ENCODE measurements at places on chromosomes 1 and 21. TPM values are rescaled to one million over a fixed set of nuclear protein-coding genes. Genes with fewer than 3 reads are reported as not detected.
A peak's percentile ranks its signal among the peaks of the same experiment; 100 is the strongest.

The SERBP1 gene
- total RNA-seq: 122 TPM

DNA sequence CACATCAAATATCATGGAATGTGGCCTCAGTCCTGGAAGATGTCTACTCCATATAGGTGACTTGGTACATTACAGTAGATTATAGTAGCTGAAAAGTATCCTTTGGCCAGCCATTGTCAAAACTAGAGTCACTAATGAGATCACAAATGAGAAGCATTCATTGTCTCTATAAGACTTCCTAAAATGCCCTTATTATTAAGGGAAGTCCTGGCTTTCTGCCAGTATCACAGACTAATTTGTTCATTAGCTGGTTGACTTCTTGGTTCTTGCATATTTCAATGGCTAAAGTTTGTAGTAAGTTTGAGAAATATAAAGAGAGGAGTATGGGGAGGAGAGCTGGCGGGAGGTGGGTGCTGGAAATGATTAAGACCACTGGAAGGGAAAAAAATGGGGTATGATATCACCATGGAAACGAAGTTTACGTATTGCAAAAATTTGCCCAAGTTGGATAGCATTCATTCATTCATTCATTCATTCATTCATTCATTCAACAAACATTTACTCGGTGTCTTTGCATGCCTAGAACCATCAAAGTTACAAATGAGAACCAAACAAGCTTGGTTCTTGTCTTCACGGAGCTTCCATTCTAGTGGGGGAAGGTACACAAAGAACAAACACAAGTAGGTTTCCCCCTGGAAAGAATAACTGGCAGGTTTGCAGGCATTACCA, 11.7 kb upstream of the B3GALNT2 start:
- DNase-seq: no peak

GRCh38 chr1:64663668-64664067, 81.2 kb upstream of the RAVER2 start:
- peak; percentile 57 for DNase-seq

The PROX1 gene
- 98.8 TPM for total RNA-seq

The HSPB7 gene
- 2,473 TPM for total RNA-seq

The SPRR2F gene
- total RNA-seq: not detected

DNA sequence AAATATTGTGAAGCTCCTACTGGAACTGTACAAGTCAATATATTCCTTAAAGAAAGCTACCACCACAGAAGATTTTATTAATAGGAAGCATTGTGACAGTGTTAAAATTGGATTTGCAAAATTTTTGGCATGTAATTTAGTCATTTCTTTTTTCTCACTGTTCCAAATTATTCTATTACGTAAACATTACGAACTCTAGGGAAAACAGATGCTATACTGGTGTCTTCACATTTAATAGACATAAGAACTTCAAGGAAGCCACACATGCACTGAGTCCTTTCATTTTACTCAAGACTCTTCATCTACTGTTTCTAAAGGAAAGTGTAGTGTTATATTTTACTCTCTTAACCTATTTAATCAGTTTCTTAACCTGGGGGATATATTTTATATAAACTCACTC, 135.4 kb downstream of the HMCN1 start:
- DNase-seq: no peak

- no peak for DNase-seq
These were observed 680.3 kb downstream of the PLA2G4A start for GRCh38 chr1:187509091-187509490.

DNA sequence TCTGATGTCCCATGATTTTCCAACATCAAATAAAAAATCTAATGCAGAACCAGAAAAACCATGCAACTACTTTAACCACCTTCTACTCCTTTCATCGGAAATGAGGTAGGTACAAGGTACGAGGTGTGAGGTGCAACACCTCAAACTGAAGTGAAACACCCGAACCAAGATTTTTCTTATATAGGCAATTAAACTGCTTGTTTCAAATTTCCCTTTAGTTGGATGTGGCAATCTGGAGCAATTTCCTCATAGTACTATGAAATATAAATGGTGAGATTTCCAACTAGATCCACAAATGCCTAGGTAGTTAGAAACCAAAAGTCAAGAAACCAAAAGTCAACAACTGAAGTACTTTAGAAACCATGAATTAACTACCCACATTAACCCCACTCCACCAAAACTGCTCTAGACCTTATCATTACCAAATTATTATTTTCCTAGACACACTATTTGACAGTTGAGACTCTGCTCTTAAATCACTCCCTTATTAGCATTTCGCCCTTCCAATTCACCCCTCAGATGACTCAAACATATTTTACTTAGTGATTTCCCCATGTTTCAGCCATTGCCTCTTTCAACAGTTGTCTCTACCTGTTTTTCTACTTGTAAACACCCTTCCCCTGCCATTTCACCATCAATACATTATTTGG, 37.8 kb downstream of the FUBP1 start:
- no peak for DNase-seq

DNA sequence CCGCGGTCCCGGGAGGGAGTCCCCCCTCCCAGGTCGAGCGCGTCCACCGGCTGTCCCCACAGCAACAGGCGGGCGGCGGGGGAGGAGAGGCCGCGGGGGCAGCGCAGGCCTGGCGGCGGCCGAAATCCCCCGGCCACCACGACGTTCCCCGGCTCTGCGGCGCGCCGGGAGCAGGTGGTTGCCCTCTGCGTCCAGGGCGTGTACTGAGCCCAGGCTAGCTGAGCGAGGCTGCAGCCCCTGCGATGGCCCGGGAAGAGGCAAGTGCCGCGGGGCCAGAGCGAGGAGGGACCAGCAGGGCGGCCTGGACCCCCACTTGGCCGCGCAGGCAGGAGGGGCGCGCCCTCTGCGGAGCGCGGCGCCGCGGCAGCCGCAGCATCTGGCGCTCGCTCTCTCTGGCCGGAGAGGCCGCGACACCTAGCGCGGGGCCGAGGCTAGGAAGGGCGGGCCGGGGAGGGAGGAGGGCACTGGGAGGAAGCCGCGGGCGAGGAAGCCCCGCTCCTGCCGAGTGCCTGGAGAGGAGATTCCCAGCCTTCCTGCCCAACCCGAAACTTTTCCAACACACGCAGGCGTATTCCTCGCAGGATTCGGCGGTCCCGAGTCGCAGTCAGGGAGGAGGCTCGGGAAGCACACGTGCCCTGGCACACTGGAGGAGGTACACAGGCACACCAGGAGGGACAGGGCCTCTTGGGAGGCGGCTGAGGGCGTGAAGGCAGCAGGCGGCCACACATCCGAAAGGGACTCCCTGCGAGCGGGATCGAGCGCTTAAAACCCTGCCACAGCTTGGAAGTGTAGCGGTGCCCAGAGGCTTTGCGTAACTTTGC, 4.9 kb upstream of the PROX1 start:
- DNase-seq: peak; percentile 75

DNA sequence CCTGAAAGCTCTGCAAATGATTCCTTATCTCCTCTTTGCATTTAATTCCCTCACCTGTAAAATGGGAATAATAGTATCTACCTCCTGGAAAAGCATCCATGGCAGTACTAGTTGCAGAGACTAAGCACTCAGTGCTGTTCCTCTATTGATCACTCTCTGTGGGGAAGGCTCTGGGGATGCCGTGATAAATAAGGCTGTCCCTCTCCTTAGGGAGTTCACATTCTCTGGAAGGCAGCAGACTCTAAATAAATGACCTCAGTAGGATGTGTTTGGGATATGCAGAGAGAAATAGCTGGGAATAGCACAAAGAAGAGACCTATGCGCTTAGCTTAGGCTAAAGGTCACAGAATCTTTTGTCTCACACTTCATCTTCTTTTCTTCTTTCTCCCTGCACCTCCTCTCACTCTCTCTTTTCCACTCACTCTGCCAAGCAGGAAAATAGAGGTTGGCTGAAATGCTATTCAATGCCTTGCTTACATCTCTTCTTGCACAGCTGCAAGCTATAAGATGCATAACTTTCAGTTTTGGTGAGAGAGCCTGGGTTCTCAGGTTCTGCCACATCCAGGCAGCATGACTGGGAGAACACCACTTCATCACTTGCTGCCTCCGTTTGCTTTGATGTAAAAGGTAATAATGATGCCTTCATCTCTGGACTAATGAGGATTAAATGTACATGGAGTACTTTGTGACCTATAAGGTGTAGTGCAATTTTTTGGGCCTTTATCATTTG, 101.5 kb downstream of the LMX1A start:
- no peak for DNase-seq

The MPL gene
- total RNA-seq: 1.4 TPM

- DNase-seq: peak; percentile 66
These were observed 16.4 kb upstream of the SLC44A3 start for GRCh38 chr1:94803517-94804441.

The RGS8 gene
- not detected for total RNA-seq

GRCh38 chr1:89269277-89269676, 3.4 kb downstream of the GBP5 start:
- no peak for DNase-seq

- no peak for DNase-seq
These were observed 6.9 kb upstream of the PRSS38 start for GRCh38 chr1:227808566-227808965.

The SLAMF8 gene
- 1.7 TPM for total RNA-seq

GRCh38 chr1:215589650-215590435, 22.7 kb downstream of the KCTD3 start:
- DNase-seq: no peak

DNA sequence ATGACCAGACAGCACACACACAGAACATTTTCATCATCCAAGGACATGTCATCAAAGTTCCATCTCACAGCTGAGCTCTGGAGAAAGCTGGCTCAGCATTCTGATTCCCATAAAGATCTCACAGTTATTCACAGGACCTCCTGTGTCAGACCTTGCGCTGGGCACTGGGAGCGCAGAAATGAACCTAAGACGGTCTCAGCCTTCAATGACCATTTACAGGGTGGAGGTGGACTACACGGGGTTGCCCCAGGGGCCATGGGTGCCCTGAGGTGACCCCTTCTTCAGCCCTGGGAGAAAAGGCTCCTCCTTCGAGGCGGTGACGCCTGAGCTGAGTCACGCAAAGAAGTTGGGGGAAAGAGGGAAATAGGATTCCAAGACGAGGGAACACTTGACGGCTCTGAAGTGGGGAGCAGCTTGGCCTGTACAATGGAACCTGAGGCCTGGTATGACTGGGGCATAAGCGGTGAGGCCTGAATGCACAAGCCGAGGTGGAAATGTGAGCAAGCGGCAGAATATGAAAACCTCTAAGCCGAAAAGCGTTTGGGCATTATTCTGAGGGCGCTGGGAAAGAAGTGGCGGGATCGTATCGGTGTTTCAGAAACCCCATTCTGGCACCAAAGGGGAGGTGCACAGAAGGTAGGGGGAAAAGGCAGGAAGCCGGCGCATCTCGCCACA, 797 bp downstream of the CC2D1B start:
- DNase-seq: peak; percentile 73

GRCh38 chr1:155933591-155934096, 569 bp downstream of the KHDC4 start:
- DNase-seq: no peak

DNA sequence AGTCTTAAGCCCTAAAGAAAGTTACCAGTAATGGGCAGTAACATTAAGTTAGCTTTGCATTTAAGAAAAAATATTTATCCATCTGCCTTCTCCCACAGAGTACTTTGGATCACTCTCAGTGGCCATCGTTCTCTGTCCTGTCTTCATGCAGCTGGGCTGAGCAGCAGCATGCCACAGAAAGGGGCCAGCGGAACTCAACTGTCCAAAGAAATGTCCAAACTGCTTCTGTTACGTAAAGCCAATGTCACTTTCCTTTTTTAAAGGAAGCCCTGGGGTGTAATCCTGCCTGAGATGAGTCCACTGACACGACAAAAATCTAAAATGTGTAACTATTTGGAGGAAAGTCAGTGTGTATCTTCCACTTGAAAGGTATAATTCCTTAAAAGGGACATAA, 291.6 kb downstream of the SMYD3 start:
- no peak for DNase-seq

DNA sequence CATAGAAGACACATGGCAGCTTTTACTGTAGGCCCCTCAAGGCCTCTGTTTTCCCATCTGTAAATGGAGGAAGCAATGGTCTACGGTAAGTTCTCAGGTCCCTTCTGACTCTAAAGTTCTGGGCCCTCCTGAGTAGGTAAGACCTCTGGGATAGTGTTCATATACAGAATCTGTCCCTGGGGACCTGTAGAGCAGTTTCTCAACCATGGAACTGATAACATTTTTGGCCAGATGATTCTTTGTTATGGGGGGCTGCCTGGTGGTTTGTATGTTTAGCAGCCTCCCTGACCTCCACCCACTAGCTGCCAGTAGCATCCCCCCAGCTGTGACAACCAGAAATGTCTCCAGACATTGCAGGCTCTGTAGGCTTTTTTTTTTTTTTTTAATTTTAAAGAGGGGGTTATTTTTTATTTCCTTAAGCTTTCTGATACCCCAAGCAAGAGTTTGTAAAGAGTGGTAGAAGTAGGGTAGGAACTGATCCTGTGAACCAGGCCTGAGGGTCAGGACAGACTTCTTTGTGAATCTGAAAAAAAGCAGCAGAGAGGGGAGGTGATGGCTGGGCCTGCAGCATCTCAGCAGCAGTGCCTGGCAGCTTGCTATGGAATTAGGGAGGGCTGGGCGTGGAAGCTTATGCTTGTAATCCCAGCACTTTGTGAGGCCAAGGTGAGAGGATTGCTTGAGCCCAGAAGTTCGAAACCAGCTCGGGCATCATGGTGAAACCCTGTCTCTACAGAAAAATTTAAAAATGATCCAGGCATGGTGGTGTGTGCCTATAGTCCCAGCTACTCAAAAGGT, 20.2 kb upstream of the TCEA3 start:
- DNase-seq: no peak

DNA sequence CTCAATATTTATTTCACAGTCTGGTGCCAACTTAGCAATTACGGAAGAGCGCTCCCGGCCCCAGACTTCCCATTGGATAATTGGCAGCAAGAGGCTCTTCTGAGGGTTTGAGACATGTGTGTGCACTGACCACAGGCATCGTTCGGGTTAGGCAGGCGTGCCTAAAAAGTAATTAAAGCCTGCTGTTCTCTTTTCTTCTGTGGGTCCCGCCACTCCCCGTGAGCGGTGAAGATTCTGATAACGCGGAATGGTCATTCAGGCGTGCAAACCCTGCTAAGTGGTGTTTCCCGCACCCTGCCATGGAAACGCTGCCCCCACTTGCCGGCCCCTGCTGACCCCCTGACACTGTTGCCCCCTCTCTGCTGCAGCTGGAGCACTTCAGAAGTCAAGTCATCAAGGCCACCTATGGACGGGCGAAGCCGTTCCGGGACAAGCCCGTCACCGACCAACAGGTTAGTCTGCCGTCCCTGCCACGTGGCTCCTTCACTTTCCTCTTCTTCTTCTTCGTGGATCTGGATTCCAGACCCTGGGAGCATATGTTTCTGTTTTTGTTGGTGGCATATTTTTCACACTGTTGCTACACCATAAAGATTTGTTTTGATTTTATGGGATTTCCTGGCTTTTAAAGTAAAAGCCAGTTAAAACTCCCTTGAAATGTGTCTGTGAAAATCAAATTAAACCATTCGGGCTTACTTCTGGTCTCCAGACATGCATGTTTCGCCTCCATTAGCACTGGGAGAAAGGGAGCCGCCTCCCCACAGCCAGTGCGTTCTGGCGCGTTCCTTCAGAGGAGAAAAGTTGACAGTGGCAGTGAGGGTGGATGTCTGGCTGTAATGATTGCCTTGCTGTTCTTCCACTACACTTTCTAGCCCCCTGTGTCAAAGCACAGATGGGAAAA, 79.9 kb downstream of the FHAD1 start:
- DNase-seq: no peak
